ENCODE measurements at places on chromosomes 16 and 17.
A peak's percentile ranks its signal among the peaks of the same experiment; 100 is the strongest.

DNA sequence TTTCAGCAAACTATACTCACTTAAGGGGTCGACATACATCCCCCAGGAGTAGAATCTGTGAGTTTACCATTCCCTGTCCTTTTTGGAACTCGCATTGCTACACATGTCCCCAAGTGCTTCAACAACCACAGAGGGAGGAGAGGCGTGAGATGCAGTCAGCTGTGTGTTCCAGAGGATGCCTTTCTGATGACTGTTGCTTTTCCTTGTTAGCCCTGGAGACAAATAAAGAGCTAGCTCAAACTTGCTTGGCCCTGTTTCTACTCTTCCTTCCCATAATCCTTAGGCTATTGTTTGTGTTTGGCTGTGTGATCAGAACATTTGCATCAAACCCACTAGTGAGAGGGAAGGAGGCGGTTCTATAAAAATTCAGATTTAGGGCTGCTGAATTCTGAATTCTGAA is 264.0 kb downstream of the ENGASE start:
- no peaks in the 10 kb centered on the region for H3K36me3 ChIP-seq
- no peak overlapping the region for H3K4me3 ChIP-seq
- peaks cover 16% of the 10 kb centered on the region for H3K4me1 ChIP-seq
- H3K27me3 ChIP-seq, result peaks cover 4% of the 10 kb centered on the region
- no peak overlapping the region for H3K27ac ChIP-seq

GRCh38 chr17:27283751-27284150 is 10.2 kb upstream of the WSB1 start:
- no peak overlapping the region for H3K4me3 ChIP-seq
- H3K36me3 ChIP-seq, result no peaks in the 10 kb centered on the region
- H3K27me3 ChIP-seq, result peaks cover 2% of the 10 kb centered on the region
- DNase-seq, result no peak

GRCh38 chr16:85176541-85177447 is 64.5 kb upstream of the CIBAR2 start:
- H3K27me3 ChIP-seq, result peaks cover 5% of the 10 kb centered on the region
- no peak overlapping the region for H3K4me3 ChIP-seq
- H3K27ac ChIP-seq, result peak overlapping the region; percentile 32

GRCh38 chr16:3920206-3920605 is 39.7 kb upstream of the CREBBP start:
- H3K4me3 ChIP-seq, result no peak overlapping the region
- H3K27ac ChIP-seq, result no peak overlapping the region
- H3K27me3 ChIP-seq, result peaks cover 5% of the 10 kb centered on the region

- peaks cover 14% of the 10 kb centered on the region for H3K36me3 ChIP-seq
- H3K27ac ChIP-seq, result peak overlapping the region; percentile 49
- no peak overlapping the region for H3K4me3 ChIP-seq
These were observed 16.1 kb downstream of the SGCA start for GRCh38 chr17:50181591-50182560.

- no peaks in the 10 kb centered on the region for H3K27me3 ChIP-seq
- peak; percentile 57 for DNase-seq
- H3K4me1 ChIP-seq, result peaks cover 12% of the 10 kb centered on the region
- H3K27ac ChIP-seq, result no peak overlapping the region
- peak overlapping the region; percentile 55 for H3K4me3 ChIP-seq
These were observed 38.4 kb downstream of the ABAT start for GRCh38 chr16:8712589-8713361.

GRCh38 chr17:28901866-28902818 is 737 bp downstream of the DHRS13 start:
- H3K4me3 ChIP-seq, result peak overlapping the region; percentile 85
- H3K36me3 ChIP-seq, result peaks cover 22% of the 10 kb centered on the region
- peaks cover 34% of the 10 kb centered on the region for H3K4me1 ChIP-seq
- DNase-seq, result no peak

- peaks cover 5% of the 10 kb centered on the region for H3K27me3 ChIP-seq
- no peak for DNase-seq
- no peak overlapping the region for H3K4me3 ChIP-seq
These were observed 18.9 kb upstream of the ELAC2 start for GRCh38 chr17:13036751-13037150.

DNA sequence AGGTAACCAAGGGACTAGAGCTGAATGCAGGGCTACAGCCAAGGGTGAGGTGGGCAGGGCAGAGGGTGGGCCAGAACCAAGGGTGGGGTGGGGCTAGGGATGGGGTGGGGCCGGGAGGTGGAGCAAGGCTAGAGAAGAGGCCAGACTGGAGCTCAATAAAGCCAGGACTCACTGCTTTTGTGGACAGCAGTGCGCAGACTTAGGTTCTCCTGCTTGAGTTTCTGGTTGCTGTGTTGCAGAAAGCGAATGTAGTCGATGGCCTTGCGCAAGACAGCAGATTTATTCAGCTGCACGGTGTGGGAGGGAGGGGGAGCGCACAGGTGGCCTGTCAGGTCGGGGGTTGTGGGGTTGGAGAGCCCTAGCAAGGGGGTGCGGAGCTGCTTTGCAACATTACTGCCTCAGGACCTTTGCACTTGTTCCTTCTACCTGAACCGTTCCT is 18.7 kb downstream of the SREBF1 start:
- no peak overlapping the region for H3K4me3 ChIP-seq
- H3K27me3 ChIP-seq, result no peaks in the 10 kb centered on the region
- DNase-seq, result no peak
- H3K4me1 ChIP-seq, result peaks cover 40% of the 10 kb centered on the region

DNA sequence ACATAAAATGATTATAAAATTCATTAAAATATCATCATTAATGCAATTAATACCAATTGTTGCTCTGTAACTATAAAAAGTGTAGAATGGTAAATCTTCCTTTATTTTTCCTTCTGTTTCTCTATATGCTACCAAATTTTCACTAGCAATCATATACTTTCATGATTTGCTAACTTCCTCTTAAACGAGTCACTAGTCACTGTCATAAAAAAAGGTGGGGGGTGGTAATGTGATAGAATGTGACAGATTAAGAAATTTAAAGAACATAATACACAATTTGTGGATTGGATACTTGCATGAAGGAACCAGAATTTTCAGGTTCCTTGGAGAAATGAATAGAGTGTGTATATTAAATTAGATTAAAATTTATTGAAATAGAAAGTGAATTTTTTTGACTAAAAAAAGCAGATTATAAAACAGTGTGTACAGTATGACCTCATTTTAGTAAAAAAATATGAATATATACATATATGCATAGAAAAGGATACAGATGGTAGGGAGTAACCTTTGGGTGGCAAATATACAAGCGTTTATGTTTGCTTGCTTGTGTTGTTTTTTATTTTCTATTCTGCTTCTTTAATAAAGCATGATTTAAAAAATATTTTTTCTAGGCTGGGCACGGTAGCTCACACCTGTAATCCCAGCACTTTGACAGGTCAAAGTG is 56.7 kb upstream of the C17orf78 start:
- H3K4me3 ChIP-seq, result no peak overlapping the region
- H3K36me3 ChIP-seq, result peaks cover 16% of the 10 kb centered on the region
- H3K4me1 ChIP-seq, result no peaks in the 10 kb centered on the region
- no peak for DNase-seq

DNA sequence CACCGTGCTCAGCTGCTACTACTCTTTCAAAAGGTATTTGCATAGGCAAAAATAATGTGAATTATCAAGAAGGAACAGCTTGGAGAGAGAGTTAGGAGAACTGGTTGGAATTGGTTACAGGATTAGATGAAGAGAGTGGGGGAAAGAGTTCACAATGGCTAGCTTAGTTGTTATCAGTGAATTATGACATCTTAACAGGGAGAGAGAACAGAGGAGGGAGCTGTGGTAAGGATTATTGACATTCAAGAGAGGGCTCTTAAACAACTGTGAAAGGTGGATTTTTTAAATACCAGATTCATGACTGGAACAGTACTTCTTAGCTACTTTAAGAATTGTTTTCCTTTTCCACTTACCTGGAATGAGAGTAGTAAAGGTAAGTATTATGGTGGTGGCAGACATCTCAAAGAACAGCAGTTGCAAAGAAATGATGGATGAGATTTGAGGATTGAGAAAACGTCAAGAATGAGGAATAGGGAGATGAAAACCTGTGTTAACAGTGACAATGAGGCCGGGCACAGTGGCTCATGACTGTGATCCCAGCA is 43.9 kb upstream of the SLC5A11 start:
- peaks cover 3% of the 10 kb centered on the region for H3K4me1 ChIP-seq
- no peak overlapping the region for H3K4me3 ChIP-seq
- no peaks in the 10 kb centered on the region for H3K27me3 ChIP-seq
- H3K27ac ChIP-seq, result peak overlapping the region; percentile 25

DNA sequence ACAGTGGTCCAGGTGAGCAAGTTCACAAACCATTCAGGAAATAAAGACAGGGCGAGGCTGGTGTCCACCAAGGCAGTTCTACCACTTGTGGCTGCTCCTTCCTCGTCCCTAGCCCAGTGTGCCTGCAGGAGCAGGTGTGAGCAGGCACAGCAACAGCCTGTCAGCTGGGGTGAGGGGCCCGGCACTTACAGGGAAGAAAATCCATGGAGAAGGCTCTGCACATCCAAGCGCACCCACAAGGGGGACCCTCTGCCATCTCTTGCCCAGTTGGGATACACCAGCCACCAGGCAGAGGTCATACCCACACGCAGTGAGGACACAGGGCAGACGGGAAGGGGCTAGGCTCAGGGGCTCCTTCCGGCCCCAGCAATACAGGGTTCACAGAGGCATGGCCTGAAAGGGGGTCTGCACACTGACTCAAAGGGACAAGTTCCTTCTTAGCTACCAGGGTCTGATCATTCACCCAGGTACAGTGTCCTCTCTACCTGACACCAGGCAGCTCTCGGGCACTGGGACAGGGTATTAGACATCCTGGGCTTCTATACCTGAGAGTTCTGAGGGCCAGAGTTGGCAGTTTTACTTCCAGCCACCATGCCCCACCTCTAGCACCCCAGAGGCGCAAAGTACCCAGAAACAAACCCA is 27.0 kb downstream of the CDIP1 start:
- no peaks in the 10 kb centered on the region for H3K27me3 ChIP-seq
- H3K36me3 ChIP-seq, result peaks cover 12% of the 10 kb centered on the region
- H3K4me1 ChIP-seq, result peaks cover 7% of the 10 kb centered on the region
- DNase-seq, result peak; percentile 89

DNA sequence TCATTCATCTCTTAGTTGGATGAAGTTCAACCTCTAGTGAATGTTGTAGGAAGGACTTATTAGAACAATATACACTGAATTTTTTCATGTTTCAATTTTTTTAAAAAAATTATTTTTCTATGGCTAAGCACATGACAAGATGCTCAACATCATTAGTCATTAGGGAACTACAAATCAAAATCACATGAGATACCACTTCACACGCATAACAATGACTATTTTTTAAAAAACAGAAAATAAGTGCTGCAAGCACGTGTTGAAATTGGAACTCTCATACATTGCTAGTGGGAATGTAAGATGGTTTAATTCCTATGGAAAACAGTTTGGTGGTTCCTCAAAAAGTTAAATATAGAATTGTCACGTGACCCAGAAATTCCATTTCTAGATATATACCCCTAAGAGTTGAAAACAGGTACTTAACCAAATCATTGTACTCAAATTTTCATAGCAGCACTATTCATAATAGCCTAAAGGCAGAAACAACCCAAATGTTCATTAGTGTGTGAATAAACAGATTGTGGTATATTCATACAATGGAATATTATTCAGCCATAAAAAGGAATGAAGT is 85.2 kb upstream of the AKTIP start:
- H3K4me1 ChIP-seq, result no peaks in the 10 kb centered on the region
- H3K27ac ChIP-seq, result no peak overlapping the region
- no peak overlapping the region for H3K4me3 ChIP-seq
- no peaks in the 10 kb centered on the region for H3K27me3 ChIP-seq

All from WTC11 (cell line).